ENCODE measurements at places on chromosomes 16 and 17. TPM values are rescaled to one million over a fixed set of nuclear protein-coding genes. Genes with fewer than 3 reads are reported as not detected.

The NOL11 gene
- total RNA-seq, result 48.4 TPM

- DNase-seq, result no peak
Measured at GRCh38 chr16:83481589-83481988, 326.2 kb upstream of the HSBP1 start.

- DNase-seq, result no peak
Measured at GRCh38 chr16:65895906-65896305, 470.6 kb upstream of the CDH5 start.

DNA sequence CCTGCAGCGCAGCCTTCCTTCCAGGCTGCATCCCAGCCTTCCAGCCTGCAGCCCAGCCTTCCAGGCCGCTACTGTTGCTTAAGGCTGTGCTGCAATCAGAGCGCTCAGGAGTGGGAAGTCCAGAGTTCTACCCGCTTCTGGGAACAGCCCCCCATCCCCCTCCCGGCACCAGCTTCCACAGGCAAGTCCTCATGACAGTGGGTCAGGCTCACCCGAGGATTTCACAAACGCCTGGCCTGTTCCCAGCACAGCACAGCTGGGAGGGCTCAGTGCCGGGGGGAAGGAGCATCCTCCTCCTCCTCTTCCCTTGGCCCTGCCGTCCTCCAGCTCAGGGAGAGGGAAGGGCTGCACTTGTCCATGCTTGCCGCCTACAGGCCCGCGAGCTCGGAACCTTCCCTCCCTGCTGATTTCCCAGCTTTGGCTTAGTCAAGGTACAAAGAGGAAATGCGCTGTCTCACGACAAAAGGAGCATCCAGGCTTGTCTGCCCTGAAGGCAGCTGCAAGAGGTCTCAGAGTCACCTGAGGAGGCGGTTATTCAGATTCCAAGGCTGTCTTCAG is 8.3 kb downstream of the SOCS3 start:
- peak; percentile 84 for DNase-seq

- DNase-seq, result no peak
Measured at GRCh38 chr17:74455025-74455545, 11.3 kb upstream of the CD300A start.

All from RPMI7951 (cell line).